ENCODE measurements at places on chromosomes 5 and 9.

GRCh38 chr5:139494256-139494655 is 11.7 kb upstream of the STING1 start:
- no peak for DNase-seq

DNA sequence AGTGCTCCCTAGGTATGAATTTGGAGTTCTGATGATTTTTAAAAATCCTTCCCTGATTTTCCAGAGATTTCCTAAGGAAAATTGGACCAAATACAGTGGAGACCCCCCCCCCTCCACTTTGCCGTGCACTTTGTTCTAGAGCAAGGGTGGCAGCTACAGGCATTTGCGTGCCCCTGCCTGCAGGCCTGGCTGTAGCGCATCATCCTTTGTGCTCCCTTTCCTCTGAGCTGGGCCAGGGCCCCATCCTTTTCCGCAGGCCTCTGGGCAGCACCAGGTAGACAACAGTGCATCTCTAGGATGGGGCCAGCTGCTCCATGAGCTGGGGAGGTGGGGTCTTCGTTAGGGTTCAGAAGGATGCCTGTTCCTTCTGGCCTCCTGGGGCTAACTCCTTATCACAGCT is 39.6 kb downstream of the TRIO start:
- DNase-seq = no peak

GRCh38 chr5:95864456-95864855 is 41.9 kb upstream of the GLRX start:
- DNase-seq = no peak

DNA sequence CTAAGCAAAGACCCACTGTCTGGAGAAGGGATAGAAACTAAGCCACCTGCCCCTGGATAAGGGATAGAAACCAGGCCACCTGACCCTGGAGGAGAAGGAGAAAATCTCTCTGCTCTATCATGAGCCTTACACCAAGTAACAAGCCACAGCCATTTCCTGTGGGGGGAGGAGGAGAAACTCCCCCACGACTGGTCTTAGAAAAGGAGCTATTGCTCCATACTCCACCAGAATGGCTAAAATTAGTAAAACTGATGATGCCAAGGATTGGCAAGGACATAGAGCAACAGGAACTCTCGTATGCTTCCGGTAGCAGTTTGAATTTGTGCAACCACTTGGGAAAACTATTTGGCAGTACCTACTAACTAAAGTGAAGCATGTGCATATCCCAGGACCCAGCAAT is 70.8 kb downstream of the ACTL7B start:
- no peak for DNase-seq

- DNase-seq = no peak
These were observed 210.2 kb downstream of the MEF2C start for GRCh38 chr5:88672644-88673252.

- DNase-seq = no peak
These were observed 63.8 kb downstream of the RNF38 start for GRCh38 chr9:36336131-36336907.

DNA sequence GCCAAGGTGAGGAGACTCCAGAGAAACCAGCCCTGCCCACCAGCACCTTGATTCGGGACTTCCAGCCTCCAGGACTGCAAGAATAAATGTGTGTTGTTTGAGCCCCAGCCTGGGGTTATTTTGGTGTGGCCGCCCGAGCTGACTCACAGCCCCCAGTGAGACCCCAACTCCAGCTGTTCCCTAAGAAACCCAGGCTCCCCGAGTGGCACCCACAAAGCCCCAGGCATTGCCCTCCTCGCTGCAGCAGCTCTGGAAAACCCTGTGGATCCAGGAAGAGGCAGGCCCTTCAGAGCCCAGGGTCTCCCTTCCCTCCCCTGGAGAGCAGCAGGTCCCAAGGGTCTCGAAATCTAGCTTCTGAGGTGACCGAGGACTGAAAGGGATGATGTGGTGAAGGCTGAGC is 69.2 kb upstream of the PPP1R26 start:
- no peak for DNase-seq

DNA sequence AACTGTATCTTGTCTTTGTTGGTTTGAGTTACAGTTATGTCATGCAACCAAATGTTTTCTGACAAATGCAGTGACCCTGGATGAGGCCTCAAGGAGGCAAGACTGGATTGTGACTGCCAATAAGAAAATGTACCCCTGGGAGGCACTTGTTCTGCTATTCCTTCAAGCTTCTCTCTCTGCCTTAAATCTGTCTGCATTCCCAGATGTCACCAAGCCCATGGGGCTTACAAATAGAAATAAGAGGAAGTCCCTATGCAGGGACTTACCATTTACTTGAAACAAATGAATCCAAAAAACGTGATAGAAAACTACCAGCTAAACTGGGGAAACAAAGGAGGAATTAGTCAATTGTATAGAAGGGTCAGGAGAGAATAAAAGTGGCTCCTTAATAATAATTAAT is 8.2 kb upstream of the PARP8 start:
- no peak for DNase-seq

DNA sequence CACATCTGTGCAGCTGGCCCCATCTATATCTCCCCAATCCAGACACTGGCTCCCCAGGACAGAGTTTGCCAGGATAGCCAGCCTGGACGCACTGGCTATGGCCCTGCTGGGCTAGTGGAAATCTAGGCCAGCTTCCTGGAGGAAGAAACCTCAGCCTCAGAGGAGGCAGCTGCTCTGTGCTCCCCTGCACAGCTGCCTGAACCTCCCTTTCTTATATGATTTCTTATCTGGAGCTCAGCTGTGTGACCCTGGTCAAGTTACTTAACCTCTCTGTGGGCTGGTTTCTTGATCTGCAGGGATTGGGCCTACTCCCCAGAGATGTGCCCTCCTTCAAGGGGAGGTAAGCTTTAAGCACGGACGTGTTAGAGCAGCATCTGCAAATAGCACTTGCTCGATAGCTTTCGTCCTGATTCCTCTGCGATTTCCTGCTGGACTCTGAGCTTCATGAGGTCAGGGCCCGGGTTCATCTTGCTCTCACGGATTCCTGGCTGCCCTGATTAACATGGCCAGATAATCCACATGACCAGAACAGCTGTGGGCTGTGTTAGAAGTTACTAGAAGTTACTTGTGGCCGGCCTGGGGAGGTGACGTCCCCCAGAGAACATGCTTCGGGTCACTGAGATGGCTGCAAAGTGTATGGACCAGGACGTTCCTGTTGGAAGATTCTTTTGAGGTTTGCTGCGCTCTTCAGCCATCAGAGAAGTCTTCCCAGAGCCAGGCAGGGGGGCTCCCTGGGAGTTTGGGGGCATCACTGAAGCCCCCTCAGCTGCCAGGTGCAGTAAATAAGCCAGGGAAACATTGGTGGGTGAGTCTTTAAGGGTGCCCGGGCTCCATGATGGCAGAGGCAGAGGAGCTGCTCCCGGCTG is 14.5 kb downstream of the C9orf50 start:
- no peak for DNase-seq

- DNase-seq = no peak
These were observed 81.6 kb downstream of the PPP2R2B start for GRCh38 chr5:146796911-146797310.

- DNase-seq = no peak
These were observed 1.7 kb downstream of the DBN1 start for GRCh38 chr5:177471610-177472356.

- no peak for DNase-seq
These were observed 1713.0 kb upstream of the CDH9 start for GRCh38 chr5:28751396-28751795.

GRCh38 chr5:100690036-100690560 is 154.9 kb downstream of the FAM174A start:
- DNase-seq = no peak

DNA sequence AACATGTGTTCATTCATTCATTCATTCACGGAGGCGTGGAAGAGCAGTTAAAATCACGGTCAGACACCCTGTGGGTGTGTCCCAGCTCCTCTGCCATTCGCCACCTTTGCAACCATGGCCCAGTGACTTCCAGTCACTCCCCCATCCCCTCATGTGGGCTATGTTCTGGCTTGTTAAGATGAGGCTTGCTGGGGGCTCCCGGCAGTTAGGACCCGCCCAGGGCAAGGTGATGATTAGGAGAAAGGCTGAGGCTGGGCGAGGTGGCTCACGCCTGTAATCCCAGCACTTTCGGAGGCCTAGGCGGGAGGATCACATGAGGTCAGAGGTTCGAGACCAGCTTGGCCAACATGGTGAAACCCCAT is 24.9 kb upstream of the PTGES start:
- no peak for DNase-seq

DNA sequence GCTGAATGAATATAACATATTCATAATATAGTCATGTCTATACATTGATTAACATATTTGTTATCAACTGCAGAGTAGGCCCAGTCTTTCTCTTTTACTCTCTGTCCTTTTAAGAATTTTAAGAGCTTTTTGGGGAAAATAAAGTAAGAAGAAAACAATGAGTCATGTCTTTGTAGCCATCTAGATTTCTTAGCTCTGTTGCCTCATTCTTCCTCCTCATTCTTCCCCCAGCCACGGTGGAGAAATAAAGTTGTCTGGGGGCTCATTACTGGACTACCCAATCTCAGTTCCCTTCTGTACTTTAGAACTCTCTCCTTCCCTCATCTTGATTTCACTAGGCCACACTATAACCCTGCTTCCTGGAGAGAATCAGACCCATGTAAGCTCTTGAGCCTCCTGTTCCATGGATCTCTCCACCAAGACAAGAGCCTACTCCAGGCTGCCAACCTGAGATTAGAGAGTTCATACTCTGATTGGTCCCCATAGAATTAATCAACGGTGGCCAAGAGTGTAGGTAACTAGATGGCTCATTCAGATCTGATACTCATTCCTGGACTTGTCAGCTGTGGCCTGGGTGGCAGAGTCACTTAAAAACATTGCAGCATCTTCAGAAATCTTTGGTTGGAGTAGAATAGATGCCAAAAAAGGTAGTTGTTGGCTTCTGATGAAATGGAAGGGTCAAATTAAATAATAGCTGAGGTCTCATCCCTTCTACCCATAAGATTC is 44.2 kb downstream of the ITGA1 start:
- DNase-seq = no peak

- no peak for DNase-seq
These were observed 283.2 kb downstream of the SH3GL2 start for GRCh38 chr9:17862101-17862500.

DNA sequence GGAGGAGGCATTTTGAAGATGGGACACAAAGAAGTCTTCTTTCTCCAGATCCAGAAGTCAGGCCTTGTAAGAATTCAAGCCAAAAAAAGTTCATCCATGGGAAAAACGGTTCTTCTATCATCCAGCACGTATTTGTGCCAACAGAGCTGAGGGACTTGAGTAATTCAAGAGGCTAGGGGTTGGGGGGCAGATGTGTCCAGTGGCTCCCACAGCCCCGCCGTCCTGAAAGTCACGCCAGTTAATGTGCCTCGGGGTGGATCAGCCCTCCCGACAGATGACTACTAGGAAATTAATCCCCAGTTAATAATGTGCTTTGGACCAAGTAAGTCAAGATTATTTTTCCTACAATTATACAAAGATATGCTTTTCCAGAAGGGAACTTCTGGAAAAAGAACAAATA is 23.4 kb downstream of the NREP start:
- no peak for DNase-seq

- no peak for DNase-seq
These were observed 11.0 kb downstream of the NELFB start for GRCh38 chr9:137266162-137266527.

DNA sequence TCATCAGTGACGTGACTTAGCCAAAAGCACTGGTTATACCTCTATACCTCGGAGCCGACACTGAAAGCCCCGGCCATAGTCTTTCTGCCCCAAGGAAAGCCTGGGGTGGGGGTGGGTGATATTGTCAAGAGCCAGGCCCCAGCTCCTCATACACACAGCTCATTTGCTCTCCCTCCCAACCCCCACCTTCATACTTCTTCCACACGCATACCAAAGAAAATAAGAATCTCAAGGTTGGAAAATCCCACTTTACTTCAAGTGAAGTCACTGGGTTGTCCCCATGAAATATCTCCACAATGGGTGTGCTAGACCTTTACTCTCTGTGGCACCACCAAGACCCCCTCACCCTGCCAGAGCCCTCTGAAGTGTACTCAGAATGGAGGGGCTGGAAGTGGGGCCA is 27.1 kb upstream of the MGAT1 start:
- no peak for DNase-seq

GRCh38 chr5:146815411-146815810 is 63.1 kb downstream of the PPP2R2B start:
- no peak for DNase-seq

DNA sequence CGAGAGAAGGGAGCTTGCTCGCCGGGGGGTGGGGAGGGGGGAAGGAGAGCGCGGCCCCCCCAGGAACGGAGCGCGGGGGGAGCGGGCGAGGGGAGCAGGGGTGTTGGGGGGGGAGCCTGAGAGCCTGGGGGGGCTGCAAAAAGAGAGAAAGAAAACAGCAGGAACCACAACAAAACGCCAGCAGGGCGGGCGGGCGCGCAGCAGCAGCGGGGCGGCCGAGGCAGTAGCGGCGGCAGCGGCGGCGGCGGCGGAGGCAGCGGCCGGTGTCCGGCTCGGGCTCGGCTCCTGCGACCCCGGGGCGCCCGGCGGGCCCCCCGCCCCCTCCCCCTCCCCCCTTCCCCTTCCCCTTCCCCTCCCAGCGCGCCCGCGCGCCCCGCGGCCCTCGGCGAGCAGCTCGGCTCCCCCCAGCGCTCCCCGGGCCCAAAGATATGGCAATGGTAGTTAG is 1.6 kb downstream of the NR2F1 start:
- no peak for DNase-seq

- no peak for DNase-seq
These were observed 139.5 kb downstream of the FSTL4 start for GRCh38 chr5:133472829-133473228.

- DNase-seq = no peak
These were observed 17.0 kb upstream of the CYFIP2 start for GRCh38 chr5:157248821-157249470.

DNA sequence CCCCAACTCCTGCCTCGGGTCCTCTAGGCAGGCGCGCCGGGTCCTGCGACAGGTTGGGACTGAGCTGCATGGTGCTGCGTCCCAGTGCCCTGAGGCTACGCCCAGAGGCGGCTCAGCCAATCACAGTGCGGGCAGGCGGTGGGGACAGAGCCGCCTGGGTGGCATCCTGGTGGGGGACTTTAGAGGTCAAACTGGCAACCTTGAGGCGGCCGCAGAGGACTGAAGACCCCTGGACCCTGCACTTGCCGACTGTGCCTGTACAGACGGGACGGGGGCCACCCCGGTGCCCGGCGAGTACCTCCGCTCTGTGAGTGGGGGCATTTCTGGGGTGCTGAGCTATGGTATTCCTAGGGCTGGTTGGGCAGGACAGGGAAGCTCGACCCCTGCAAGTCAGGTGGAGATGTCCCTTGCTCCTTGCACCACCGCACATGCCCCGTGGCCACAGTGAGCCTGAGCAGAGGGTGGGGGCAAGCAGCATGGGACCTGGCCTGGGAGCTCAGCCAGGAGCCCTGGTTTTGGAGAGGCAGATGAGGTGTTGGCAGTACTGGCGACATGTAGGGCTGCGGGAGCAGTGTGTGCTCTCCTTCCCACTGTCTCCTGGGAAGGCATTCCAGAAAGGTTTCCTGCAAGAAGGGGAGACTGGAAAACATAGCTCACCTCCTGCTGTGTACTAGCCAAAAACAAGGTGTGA is 45.5 kb downstream of the CTSL start:
- no peak for DNase-seq

- DNase-seq = no peak
These were observed 180.2 kb downstream of the DENND1A start for GRCh38 chr9:123749580-123750202.
